ENCODE measurements at places on chromosomes 6 and 20. TPM values are rescaled to one million over a fixed set of nuclear protein-coding genes. Genes with fewer than 3 reads are reported as not detected.

Gene EYA4
- 7.2 TPM for total RNA-seq

Gene TAGAP
- 1.6 TPM for total RNA-seq

Gene HSPA12B
- 15.7 TPM for total RNA-seq

Gene IRF4
- total RNA-seq, result 0.65 TPM

Gene MEI4
- total RNA-seq, result 0.85 TPM

Gene AVP
- total RNA-seq, result not detected

Gene EPHA7
- total RNA-seq, result 9.8 TPM

Gene MAP7
- 2.2 TPM for total RNA-seq

Gene ESF1
- total RNA-seq, result 18.7 TPM

Gene DZANK1
- 0.92 TPM for total RNA-seq

Gene PTCRA
- total RNA-seq, result not detected

Gene SNX5
- 46.7 TPM for total RNA-seq

Gene FABP7
- total RNA-seq, result 0.21 TPM

Gene BACH2
- total RNA-seq, result 2.0 TPM

Gene C20orf141
- not detected for total RNA-seq

Gene CPNE5
- total RNA-seq, result 63.5 TPM

Gene FHL5
- total RNA-seq, result 9.6 TPM

Gene MTFR2
- total RNA-seq, result 1.0 TPM

Gene TNF
- total RNA-seq, result 0.92 TPM

Gene SSTR4
- total RNA-seq, result not detected

Gene TMEM170B
- total RNA-seq, result 5.7 TPM

Gene PROKR2
- not detected for total RNA-seq

Gene NRN1
- total RNA-seq, result 12.8 TPM

Gene LHFPL5
- total RNA-seq, result not detected

Gene EBF4
- total RNA-seq, result 4.4 TPM

Gene PACRG
- 4.5 TPM for total RNA-seq

All from left cardiac atrium (tissue), 4 donors.